AG04450 (cell line): ENCODE measurements at places on chromosomes 1 and 21.
A peak's percentile ranks its signal among the peaks of the same experiment; 100 is the strongest.

- DNase-seq, result no peak
These were observed 45.9 kb downstream of the ZNF697 start for GRCh38 chr1:119602169-119602568.

DNA sequence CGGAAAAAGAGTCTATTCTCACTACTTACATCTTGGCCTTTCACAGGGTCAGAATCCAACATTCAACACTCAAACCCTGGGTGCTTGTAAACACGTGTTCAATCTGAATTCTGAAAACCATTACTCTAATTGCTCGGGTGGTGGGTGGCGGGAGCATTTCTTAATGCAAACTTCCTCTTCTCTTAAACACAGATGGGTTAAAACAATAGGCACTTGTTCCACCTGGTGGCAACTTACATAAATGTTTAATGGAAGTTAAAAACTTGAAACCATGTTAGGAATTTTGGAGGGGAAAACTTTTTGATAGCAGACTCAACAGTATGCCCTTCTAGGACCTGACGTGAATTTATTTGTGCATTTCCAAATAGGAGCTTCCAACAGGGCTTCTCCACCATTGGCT is 23.4 kb upstream of the TDRD10 start:
- no peak for DNase-seq

GRCh38 chr1:43299101-43299500 is 1.7 kb upstream of the TIE1 start:
- DNase-seq, result no peak

DNA sequence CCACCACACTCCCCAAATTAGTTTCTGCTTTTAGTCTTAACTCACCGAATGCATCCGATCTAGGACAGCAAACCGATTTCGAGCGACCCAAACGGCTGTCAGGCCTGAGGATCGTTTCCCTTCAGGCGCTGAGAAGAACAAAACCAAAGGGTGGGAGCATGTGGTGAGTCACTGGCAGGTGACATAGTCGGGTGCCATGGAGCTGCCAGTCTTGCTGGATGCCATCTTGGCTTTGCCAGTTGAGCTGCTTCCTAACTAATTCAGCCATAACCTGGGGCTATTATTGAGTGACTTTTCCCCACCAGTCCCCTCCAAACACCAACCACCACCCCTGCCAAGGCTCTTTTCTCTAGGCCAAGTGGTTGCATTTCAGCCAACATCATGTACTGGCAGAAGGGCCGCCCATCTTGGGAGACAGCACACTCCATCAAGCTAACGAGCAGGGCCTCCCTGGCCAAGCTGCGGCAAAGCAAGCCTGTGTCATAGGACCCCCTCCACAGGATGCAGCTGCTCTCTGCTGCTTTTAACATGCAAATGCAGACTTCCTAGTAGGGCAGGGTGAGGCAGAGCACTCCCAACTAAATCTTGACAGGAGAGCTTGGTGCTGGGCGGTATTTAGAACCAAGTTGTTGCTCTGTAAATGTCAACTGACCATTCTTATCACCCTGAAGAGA is 22.3 kb upstream of the PEX19 start:
- no peak for DNase-seq

DNA sequence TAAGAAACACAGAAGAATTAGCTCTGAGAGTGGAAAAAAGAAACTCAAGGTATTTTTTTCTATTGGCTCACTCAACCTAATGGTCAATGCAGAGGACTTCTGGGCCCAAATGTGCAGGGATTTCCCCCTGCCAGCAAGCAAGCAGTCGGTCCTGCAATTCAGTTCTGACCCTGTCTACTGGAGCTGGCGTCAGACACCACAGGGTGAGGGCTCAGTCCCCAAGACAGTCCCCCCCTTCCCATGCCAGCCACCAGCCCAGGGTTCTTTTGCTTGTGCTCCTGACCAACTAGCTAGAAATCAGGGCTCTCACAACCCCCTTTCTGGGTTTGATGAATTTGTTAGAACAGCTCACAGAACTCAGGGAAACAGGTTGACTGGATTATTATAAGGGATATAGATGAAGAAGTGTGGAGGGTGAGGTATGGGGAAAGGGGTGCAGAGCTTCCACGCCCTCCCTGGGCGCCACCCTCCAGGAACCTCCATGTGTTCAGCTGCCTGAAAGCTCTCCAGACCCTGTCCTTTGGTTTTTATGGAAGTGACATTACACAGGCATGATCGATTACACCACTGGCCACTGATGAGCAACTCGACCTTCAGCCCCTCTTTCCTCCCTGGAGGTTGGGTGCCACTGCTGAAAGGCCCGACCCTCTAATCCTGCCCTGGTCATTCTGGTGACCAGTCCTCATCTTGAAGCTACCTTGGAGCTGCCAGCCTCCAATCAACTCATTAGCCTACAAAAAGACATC is 22.5 kb upstream of the PWP2 start:
- DNase-seq, result no peak

- no peak for DNase-seq
These were observed 69.7 kb downstream of the GNG4 start for GRCh38 chr1:235579891-235580290.

- DNase-seq, result peak; percentile 62
These were observed 59.3 kb upstream of the NTPCR start for GRCh38 chr1:232891071-232891470.

GRCh38 chr1:93471284-93471683 is 23.4 kb downstream of the FNBP1L start:
- DNase-seq, result no peak

GRCh38 chr21:35326677-35327076 is 277.6 kb upstream of the RUNX1 start:
- no peak for DNase-seq

DNA sequence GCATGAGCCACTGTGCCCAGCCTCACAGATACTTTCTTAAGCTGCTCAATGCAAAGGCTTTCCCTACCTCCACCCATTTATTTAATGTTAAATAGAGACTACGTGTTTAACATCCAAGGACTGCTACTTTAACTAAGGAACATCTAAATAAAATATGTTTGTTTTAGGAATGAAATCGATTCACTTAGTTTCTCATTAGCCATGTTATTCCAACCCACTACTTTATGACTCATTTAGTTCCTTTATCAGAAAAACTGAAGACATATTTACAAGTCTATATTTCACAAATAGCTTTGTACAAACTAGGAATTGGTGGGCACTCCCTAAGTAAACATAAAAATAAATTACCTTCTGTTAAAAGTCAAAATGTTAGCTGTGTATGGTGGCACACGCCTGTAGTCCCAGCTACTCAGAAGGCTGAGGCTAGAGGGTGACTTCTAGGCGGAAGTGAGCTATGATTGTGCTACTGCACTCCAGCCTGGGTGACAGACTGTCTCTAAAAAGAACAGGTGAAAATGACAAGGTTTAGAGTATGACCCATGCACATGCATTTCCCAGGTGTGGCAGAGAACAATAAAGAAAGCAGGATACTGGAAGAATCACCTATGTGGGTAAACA is 39.9 kb upstream of the AK4 start:
- DNase-seq, result no peak

- no peak for DNase-seq
These were observed 35.0 kb upstream of the METTL18 start for GRCh38 chr1:169829671-169830070.

- no peak for DNase-seq
These were observed 15.5 kb upstream of the MAST2 start for GRCh38 chr1:45787905-45788304.

- DNase-seq, result no peak
These were observed 149.2 kb downstream of the ST6GALNAC5 start for GRCh38 chr1:77016386-77016985.
